Colonic mucosa (tissue), 4 donors: ENCODE measurements at places on chromosomes 3 and 15.
A peak's percentile ranks its signal among the peaks of the same experiment; 100 is the strongest.

- H3K4me3 ChIP-seq: no peak overlapping the region
- no peaks in the 10 kb centered on the region for H3K36me3 ChIP-seq
Measured at GRCh38 chr3:151265866-151266265, 12.5 kb downstream of the P2RY14 start.

DNA sequence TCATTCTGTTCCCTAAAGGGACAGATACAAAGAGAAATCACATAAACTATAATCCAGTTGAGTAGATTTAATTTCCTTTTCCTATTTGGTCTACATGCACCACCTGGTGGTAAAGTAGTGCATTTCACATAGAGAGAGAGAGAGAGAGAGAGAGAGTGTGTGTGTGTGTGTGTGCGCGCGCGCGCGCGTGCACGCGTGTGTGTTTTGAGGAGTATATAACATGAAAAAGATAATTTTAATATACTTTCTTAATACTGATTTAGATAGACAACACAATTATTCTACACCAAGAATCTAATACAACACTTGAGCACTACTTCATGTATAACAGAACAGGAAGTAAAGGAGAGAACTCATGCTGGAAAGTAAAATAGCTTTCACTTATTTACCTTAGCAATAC is 1.1 kb upstream of the FGF7 start:
- no peaks in the 10 kb centered on the region for H3K36me3 ChIP-seq
- no peaks in the 10 kb centered on the region for H3K4me1 ChIP-seq
- no peaks in the 10 kb centered on the region for H3K27me3 ChIP-seq
- no peak overlapping the region for H3K4me3 ChIP-seq
- DNase-seq: peak; percentile 41
- no peak overlapping the region for H3K27ac ChIP-seq

GRCh38 chr3:178048768-178049167 is 487.5 kb upstream of the KCNMB2 start:
- no peak for DNase-seq
- no peaks in the 10 kb centered on the region for H3K4me1 ChIP-seq
- no peaks in the 10 kb centered on the region for H3K27me3 ChIP-seq
- H3K27ac ChIP-seq: no peak overlapping the region
- no peak overlapping the region for H3K4me3 ChIP-seq
- H3K36me3 ChIP-seq: no peaks in the 10 kb centered on the region

DNA sequence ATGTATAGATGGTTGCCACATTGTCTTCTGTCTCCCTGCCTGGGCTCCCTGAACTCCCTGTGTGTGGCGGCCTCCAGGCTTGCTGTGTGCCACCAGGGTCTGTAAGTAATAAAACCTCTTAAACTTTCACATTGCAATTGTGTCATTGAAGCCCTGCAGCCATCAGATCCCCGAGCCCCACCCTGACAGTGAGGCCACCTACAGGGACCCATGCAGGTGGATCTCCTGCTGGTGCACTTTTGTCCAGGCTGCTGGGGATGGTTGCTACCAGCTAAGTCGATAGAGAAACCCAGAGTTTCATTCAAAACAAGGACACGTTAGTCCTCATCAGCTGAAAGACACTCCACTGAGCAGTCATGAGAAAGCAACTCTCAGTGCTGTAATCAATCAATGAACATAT is 133.6 kb upstream of the PRICKLE2 start:
- H3K27ac ChIP-seq: no peak overlapping the region
- H3K4me1 ChIP-seq: no peaks in the 10 kb centered on the region
- no peak overlapping the region for H3K4me3 ChIP-seq
- DNase-seq: no peak

GRCh38 chr15:41948490-41948889 is 23.9 kb downstream of the EHD4 start:
- no peak for DNase-seq
- H3K36me3 ChIP-seq: no peaks in the 10 kb centered on the region
- no peak overlapping the region for H3K27ac ChIP-seq
- no peak overlapping the region for H3K4me3 ChIP-seq

DNA sequence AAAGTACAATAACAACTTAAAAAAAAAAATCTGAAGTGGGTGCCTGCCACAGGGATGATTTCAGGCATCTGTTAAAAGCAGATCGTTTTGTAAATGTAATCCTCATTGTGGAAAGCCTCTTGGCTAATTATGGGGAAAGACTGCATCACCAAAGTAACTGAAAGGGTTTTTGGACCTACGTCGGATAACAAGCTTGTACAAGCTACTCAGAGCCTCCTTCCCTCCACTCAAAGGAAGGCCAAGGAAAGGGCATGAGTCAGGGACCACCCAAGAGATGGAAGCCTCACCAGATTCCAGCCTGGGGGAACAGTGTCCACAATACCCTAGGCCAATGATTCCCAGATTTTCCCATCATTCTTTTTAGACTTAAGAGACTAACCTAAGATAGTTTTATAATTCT is 84.3 kb downstream of the ATP1B3 start:
- H3K36me3 ChIP-seq: no peaks in the 10 kb centered on the region
- H3K4me3 ChIP-seq: no peak overlapping the region
- no peaks in the 10 kb centered on the region for H3K4me1 ChIP-seq
- no peak for DNase-seq
- no peak overlapping the region for H3K27ac ChIP-seq

- no peaks in the 10 kb centered on the region for H3K4me1 ChIP-seq
- H3K36me3 ChIP-seq: no peaks in the 10 kb centered on the region
Measured at GRCh38 chr3:189720736-189721417, 89.7 kb downstream of the TP63 start.

DNA sequence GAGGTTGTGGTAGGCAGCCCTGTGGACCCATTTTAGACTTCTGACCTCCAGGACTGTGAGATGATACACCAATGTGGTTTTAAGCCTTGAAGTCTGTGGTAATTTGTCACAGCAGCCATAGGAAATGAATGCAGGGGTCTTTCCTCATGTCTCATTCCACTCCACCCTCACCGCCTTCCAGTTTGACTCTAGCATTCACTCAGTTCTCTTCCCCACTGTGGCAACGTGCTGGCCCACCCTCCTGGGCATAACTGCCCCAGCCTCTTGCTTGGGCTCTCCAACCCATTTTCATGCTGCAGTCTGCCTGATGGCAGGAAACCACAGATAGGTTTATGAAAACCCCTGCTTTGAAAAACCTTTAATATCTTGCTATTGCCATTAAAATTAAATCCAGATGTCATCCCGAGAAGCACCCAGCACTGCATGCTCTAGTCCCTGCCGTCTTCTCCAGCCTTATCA is 7.3 kb upstream of the TRNT1 start:
- no peaks in the 10 kb centered on the region for H3K27me3 ChIP-seq
- DNase-seq: no peak
- no peaks in the 10 kb centered on the region for H3K4me1 ChIP-seq
- no peaks in the 10 kb centered on the region for H3K36me3 ChIP-seq
